C1 segment of cervical spinal cord (tissue), 14 donors: ENCODE measurements at places on chromosomes 2 and 18.

GRCh38 chr2:179965291-179966258, 41.5 kb downstream of the CWC22 start:
- DNase-seq: no peak

DNA sequence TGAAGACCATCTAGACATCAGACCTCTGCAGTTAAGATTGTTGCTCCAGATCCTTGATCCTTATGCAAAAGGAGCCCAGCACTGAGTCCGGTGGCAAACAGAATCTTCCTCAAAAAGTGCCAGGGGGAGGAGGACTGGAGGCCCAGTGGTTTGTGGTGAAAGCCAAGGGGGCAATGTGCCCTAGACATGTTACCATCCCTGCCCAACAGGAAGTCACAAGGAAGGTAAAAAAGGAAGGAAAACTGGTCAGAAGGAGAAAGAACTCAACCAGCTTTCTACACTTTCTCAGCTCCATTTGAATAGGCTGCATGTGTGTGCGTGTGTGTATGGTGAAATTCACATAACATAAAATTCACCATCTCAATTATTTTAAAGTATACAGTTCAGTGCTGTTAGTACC, 25.0 kb upstream of the KDM3A start:
- DNase-seq: no peak

- DNase-seq: no peak
Measured at GRCh38 chr2:88078643-88079172, 11.1 kb downstream of the SMYD1 start.

DNA sequence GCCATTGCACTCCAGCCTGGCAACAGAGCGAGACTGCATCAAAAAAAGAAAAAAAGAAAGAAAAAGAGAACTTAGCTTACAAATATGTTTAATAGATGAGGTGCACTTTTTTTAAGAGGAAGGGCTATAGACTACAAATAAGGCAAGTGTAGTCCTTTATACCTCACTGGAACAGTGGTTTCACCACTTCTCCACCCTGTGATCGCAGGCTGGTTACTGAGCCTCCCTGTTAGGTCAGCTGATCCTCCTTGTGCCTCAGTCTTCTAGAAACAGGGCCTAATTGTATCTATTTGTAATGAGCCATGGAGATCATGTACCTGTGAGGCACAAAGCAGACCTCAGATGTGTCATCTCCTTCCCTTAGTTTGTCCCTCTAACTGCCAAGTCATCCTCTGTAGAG, 4.5 kb downstream of the CXCR2 start:
- no peak for DNase-seq

DNA sequence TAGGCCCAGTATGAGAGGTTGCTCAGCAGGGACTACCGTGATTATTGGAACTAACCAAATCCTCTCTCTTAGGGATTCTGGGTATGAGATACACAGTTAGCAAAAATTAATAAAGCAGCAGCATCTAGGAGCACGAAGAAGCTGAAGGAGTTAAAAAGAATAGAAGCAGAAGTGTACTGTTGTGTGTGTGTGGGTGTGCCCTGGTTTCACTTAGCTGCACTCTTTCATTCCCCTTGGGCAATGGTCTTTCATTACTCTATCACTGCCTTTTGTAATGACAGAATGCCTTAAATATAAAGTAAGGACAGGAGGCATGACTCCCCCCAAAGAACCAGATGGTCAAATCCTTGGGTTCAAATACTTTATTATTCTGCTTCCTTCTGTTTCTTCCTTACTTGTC, 115.9 kb upstream of the CD302 start:
- DNase-seq: no peak

GRCh38 chr2:19742872-19743271, 158.9 kb downstream of the TTC32 start:
- DNase-seq: no peak

DNA sequence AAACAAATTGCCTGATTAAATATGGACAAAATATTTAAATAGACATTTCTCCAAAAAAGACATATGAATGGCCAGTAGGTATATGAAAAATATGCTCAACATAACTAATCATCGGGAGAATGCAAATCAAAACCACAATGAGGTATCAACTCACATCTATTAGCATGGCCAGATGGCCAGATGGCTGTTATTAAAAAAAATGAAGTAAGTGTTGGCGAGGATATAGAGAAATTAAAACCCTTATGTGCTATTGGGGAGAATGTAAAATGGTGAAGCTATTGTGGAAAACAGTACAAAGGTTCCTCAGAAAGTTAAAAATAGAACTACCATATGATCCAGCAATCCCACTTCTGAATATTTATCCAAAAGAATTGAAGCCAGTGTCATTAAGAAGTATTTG, 272.3 kb upstream of the ZNF804A start:
- no peak for DNase-seq

DNA sequence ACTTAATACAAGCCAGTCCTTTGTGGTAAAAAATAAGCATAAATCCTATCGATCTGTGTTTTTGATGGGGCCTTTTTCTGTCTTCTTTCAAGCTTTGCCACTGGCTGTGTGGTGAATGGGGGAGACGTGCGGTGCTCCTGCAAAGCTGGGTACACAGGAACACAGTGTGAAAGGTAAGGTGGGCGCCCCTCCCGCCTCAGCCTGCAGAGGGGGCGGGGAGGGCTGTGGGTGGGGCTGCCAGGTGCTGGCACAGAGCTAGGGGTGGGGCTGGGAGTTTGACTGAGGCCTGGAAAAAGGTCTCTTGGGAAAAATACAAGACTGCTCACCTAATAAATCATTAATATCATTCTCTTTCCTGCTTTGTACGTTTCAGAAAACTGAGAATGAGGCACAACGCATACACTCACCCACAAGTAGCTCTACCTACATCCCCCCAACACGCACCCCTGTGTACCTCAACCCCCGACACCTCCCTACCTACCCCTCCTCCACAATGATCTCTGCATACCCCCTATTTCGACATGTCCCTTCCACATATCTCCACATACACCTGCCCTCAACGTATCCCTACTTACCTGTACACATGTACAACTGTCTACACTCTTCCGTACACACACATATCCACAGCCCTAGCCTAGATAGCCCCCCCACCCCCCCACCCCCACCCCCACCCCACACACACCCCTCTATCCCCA, 129.7 kb upstream of the TTC39C start:
- no peak for DNase-seq

- no peak for DNase-seq
Measured at GRCh38 chr2:134250840-134251461, 2.9 kb upstream of the MGAT5 start.

DNA sequence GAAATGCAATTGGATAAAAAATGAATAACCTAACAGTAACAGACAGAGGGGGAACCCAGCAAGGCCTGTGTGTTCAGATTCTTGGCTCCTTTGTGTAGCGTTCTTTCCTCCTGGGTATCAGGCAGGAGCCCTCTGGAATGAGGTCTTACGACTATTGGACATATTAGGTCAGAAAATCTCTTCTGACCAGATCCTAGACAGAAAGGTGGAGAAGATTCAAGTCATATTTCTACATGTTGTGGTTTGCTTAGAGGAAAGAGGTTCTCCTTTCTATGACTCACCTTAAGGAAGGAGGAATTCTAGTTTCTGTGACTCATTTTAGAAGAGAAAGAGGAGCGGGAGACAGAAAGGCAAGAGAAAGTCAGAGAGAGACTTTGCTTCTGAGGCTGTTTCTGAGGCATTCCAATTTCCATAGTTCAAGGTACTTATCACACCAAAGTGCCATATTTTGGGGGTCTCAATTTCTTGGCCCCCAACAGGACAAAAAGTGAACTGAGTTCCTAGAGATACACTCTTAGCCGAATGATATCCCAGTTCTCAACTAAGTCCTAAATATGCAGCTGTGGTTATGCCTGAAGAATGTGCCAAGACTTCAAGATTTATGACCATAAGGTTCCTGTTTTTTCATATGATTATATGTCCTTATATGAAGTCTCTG, 618.6 kb downstream of the ZEB2 start:
- DNase-seq: no peak

- peak; percentile 14 for DNase-seq
Measured at GRCh38 chr2:102848366-102848839, 86.6 kb downstream of the TMEM182 start.

DNA sequence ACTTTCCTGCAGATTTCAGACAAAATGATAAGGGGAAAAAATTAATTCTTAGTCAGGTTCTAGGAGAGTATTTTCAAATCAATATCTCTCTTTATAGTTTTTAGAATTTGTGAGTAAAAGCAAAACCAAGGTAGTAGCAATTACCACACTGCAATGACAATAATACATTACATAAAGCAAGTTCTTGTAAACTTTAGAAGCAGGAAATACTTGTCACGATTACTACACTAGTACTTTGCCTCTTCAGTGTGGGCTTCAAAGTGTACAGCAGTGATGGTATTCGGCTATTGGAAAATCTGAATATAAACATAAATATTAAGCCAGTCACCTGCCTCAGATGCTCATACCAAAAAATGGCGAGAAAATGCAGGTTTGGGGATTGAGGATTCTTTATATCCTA, 81.0 kb downstream of the ALPK2 start:
- no peak for DNase-seq

- no peak for DNase-seq
Measured at GRCh38 chr2:84052913-84053312, 406.2 kb downstream of the SUCLG1 start.

DNA sequence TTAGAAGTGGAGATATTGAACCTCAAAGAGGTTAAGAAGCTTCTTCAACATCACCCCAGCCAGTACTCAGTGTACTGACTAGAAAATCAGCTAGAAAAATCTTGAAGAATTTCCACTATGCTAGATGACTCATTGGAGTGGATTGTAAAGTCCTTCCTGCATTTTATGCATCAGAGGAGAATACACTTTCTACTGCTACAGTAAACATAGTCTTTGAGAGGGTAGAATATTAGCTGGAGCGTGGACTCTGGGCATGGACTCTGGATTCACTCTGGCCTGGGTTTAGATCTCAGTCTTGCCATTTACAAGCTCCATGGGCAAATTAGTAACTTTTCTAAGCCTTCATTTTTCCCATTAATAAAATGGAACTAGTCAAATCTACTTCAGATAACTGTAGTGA, 215.9 kb downstream of the IRS1 start:
- no peak for DNase-seq

DNA sequence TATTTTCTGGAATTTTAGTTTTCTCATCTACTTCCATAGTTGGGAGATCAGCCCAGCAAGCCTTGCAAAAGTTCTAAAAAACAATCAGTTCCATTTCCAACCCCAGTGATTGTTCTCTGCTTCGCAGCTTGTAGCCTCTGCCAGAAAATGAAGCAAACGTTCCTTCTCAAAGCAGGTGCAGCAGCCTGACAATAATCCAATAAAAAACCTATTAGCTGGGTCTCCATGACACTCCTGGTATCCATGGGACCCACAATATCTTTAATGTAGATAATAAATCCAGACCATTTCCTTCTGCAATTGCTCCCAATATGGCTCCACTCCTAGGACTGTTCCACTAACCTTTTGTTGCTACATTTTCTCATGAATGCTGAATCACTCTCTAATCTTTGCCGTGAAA, 140.8 kb upstream of the SETBP1 start:
- no peak for DNase-seq

DNA sequence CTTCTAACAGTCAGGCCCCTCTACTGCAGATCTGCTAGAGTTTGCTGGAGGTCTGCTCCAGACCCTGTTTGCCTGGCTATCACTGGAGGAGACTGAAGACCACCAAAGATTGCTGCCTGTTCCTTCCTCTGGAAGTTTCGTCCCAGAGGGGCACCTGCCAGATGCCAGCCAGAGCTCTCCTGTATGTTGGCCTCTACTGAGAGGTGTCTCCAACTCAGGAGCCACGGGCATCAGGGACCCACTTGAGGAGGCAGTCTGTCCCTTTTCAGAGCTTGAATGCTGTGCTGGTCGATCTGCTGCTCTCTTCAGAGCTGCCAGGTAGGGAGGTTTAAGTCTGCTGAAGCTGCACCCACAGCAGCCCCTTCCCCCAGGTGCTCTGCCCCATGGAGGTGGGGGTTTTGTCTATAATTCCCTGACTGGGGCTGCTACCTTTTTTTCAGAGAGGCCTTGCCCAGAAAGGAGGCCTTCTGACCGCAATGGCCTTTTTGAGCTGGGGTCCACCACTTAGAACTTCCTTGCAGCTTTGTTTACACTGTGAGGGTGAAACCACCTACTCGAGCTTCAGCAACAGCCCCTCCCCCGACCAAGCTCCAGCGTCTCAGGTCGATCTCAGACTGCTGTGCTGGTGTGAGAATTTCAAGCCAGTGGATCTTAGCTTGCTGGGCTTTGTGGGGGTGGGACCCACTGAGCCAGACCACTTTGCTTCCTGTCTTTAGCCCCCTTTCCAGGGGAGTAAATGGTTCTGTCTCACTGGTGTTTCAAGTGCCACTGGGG, 566.0 kb downstream of the NR4A2 start:
- DNase-seq: no peak

DNA sequence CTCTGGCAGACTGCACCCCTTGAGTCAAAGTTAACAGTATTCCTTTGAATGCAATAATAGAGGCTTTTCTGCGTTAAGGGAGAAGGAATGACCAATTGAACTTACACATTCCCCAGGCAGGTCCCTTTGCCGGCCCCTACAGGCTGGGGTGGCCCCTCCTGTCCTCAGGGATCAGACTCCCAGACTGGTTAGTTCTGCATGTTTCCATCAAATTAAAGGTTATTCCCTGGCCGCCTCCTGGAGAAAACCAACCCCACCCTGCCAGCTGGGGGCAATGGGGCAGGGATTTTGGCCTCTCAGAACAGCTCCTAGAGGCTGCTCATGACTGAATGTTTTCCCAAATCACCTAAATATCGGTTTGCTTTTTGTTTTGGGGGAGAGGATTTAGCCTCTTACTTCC, 199.6 kb downstream of the MGAT5 start:
- no peak for DNase-seq

GRCh38 chr2:46800218-46800617, 115.4 kb downstream of the MCFD2 start:
- DNase-seq: no peak

- DNase-seq: no peak
Measured at GRCh38 chr2:64325852-64326577, 127.9 kb upstream of the LGALSL start.

DNA sequence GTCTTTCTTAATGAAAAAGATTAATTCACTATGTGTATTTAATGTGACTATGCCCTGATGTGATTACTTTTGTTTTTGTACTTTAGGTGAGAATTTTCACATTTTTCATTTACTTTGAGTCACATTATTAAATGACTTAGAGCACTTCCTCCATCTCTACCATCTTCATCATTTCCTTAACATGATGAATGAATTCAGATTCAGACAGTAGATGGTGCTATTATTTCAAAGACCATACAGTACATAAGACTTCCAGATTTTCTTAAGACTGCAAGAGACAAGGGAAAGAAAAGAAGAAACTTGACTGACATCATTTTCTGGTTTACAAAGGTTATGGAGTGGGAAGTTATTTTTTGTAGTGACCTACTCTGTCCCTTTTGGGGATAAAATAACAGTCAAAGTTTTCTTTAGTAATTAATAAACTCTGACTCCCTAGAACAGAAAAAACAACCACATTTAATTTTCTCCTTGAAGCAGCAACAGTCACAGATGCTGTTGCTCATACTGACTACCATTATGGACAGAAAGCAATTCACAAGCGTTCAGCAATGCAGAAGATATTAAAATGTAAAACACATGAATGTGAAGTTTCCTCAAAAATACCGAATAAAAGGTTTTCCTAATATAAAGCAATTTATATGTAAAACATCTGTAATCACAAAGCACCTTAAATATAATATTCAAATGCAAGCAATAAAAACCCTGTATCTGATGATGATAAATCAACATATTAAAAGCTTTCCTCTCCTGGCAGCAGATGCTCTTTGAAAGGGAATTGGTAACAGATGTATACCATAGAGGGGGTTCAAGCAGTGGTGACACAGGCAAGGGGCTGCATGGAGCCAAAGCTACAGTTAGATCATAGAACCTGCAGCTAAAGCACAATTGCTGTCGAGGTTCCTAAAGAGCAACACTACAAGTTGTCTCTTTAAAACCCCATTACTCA, 1010.9 kb upstream of the NXPH2 start:
- no peak for DNase-seq

- DNase-seq: no peak
Measured at GRCh38 chr2:36812196-36812595, 115.7 kb downstream of the VIT start.
